RWPE1 (cell line): ENCODE measurements at places on chromosomes 1 and 21.
A peak's percentile ranks its signal among the peaks of the same experiment; 100 is the strongest.

- no peak for DNase-seq
Observed at GRCh38 chr21:45094412-45094811, 20.0 kb downstream of the ADARB1 start.

DNA sequence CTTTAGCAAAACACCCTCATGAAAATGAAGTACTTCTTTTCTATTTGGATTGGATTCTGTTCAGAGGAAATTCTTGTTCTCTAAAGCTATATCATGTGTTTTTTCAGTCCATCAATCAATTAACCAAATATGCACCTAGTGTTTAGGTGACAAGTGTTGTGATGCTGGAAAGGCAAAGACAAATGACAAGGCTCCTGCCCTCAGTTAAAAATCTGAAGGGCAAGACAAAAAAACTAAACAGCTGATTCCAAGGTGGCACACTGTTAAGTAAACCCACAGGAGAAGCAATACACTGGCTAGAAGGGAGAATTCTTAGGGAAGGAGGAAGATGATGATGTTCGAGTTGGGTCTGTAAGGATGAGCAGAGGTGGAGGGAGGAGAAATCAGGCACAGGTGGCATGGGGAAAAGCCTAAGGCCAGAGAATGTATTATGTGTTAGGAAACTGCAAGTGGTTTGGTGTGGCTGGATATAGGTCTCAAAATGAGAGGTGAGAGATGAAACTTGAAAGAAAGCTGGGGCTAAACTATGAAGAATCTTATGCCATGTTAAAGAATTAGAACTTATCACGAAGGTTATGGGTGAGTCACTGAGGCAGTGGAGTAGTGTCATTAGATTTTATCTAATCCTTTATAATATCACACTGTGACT is 51.8 kb upstream of the GFI1 start:
- no peak for DNase-seq

GRCh38 chr21:38241029-38241740 is 15.6 kb upstream of the KCNJ15 start:
- no peak for DNase-seq

GRCh38 chr1:17185485-17185860 is 19.5 kb upstream of the PADI1 start:
- no peak for DNase-seq

DNA sequence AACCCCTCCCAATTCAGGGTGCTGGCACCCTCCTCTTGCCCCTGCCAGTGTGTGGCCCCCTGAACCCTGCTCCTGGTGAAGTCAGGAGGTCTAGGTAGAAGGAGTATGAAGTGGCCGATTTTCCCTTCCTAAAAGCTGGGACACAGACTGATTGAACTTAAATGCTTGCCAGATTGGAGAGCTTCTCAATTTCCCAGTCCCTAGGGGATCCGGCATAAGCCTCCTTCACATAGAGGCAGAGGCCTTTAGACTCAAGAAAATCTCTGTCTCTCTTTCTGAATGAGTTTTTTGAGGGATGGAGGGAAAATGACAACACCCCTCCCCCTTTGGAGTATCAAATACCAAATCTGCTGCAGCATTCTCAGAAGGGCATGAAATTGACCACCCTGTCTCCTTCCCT is 51.5 kb downstream of the SYT2 start:
- no peak for DNase-seq

- no peak for DNase-seq
Observed at GRCh38 chr1:78543941-78544643, 53.3 kb downstream of the PTGFR start.

DNA sequence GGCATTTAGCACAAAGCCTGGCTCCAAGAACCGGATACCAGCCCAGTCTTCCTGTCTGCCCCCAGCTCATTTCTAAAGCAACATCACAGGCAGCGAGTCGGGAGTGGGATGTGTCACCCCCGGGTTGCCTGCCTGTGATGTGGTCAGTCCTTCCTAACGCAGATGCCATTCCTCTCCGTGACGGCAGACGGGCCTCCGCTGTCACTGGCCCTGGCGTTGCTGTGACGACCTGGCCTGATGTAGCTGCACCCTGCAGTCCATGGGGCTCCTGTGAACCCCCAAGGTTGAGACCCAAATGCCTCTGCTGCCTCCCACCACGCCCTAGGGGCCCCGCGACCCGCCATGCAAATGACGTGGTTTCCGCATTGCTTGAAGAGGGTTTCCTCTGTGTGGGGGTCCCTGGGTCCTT is 12.3 kb downstream of the TNFRSF1B start:
- DNase-seq, result no peak

DNA sequence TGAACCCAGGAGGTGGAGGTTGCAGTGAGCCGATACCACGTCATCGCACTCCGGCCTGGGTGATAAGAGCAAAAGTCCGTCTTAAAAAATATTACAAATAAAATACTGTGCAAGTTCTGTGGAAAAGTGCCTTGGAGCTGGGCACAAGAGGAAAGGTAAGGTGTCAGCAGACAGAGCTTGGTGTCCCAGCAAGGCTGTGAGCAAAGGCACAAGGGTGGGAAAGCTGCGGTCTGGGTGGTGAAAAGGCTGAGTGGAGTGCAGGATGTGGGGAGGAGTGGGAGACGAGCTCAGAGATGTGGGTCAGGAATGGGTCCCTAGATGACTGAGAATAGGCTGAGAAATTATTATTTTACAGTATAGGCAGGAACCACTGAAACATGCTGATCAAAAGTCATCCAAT is 150.6 kb downstream of the RHOU start:
- no peak for DNase-seq

- DNase-seq, result no peak
Observed at GRCh38 chr1:13916530-13916929, 216.5 kb downstream of the PRDM2 start.

- no peak for DNase-seq
Observed at GRCh38 chr1:228030451-228031201, 23.8 kb downstream of the WNT3A start.

GRCh38 chr1:88646476-88647248 is 37.4 kb upstream of the PKN2 start:
- DNase-seq, result no peak

DNA sequence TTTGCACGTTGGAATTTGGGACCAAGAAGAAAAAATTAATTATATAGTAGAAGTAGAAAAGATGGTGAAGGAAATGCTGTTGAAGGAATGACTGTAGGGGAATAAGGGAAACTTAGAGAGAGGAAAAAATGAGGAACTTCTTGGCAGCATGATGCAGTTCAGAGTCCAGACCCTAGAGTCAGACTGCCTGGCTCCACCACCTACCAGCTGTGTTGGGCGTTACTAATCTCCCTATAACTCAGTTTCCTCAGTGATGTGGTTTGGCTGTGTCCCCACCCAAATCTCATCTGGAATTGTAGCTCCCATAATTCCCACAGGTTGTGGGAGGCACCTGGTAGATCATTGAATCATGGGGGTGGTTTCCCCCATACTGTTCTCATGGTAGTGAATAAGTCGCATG is 1.3 kb upstream of the SELP start:
- no peak for DNase-seq

- peak; percentile 59 for DNase-seq
Observed at GRCh38 chr21:44800971-44801467, 601 bp downstream of the UBE2G2 start.

- no peak for DNase-seq
Observed at GRCh38 chr1:42822800-42823392, 5.7 kb upstream of the SVBP start.

DNA sequence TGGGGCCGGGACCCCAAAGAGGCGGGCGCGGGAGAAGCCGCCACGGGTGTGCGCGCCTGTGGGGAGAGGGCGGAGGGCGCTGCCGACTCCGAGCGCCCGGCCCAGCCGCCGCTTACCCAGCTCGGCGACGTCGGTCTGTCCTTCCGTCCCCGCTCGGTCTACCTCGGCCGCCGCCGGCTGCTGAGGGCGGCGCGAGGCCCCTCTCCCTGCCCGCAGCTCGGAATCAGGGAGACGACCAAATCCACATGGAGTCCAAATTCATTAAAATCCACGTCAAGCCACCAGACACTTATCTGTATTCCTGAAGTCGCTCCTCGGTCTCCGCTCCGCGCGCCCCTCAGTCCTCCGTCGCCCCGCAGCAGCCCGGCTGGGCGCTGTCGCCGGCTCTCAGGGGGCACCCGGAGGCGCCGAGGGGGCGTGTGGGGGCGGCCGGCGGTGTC is 637 bp downstream of the PLXNA2 start:
- no peak for DNase-seq

DNA sequence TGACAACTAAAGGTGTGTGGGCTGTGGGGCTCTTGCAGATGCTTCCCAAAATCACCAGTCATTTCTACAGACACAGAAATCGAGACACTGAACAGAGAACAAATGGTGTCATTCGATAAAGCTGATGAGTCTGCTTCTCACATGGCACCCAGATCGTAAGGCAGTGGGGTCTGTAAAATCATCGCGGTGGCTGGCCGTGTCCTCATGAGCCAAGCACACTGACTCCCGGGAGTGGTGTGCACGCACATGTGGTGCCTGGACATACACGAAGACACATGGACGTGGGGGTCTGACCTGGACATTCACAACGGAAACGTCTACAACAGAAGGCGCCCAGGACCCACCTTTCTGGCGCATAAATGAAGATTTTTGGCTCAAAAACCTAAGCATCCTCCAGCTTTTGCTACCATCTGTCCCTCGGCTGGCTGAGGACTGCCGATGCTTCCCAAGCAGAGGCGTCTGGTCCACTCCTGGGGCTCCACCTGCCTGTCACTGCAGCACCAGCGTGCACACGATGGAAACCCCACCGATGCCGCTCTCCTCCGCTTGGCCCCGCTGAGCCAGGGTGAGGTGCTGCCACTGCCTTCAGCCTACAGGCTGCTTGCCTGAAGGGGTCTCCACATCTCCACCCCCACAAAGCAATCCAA is 6.8 kb downstream of the SMIM1 start:
- no peak for DNase-seq

DNA sequence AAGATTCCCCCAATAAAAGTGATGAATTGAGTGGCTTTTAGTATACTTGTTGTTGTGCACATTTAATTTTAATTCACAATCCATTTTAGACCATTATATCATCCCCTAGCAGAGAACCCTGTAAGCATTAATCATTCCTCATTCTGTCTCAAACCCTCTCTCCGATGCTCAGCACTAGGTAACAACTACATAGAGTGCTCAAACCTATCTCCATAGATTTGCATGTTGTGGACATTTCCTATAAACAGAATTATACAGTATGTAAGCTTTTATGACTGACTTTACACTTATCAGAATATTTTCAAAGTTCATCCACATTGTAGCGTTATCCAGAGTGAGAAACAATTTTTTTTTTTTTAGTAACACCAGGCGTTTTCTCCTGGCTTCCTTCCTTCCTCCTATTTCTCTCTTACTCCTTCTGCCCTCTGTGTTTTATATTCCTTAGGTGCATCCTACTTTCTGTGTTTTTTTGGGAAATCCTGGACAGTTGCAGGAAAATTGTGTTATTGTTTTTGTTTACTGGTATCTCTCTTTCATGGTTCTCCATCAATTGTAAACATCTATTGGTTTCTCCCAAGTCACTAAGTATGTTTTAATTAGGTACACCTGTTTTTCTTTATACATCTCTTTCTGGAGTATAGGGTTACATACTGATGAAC is 1528.0 kb upstream of the TPTE start:
- DNase-seq, result no peak

DNA sequence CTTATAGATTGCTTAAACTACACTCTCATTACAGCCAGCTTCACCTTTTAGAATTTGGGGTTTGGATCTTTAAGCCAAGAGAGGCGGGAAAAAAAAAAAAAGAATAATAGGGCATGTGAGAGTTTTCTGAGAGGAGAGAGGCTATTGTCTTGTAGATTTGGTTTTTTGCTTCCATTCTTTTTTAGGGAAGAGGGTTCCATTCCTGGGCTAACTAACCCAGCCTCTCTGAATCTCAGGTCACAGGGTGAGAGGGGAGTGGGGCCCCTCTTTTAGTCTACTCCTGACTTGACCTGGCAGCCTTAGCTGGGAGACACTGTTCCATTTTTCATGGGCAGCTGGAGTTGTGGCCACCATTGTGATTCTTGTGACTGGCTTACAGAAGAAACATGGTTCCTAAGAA is 24.2 kb downstream of the PBX1 start:
- DNase-seq, result no peak

DNA sequence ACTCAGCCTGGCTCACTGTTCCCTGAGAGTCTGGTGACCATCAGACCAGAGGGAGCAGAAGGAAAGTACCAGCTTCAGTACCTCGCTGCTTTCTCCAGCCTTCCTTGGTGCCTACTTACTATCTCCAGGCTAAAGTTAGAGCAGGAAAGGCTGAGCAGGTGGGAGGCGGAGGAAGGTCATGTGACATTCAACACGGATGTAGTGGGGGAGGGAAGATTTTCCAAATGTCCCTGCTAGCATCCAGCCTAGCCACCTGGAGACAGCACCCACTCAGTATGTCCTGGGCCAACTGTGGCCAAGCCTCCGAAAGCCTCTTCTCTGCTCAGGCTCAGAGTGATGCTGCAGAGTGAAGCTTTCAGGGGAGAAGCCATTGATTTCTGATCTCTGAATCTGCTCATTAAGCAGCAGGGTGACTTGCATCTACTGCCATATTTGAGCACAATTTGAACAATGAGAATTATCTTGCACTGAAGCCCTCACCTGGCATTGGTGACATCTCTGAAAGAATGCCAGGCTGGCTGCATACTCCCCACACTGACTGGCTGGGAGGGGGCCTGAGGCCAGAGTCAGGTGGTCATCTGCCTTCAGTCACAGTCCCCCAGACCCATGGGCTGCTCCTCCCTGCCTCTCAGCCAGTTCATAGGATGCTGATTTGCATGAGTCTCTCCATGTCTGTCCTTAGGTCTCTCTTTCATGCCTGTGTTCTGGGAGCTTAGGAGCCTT is 86.2 kb downstream of the KCND3 start:
- DNase-seq, result no peak

- no peak for DNase-seq
Observed at GRCh38 chr1:77415579-77415978, 133.8 kb downstream of the AK5 start.

DNA sequence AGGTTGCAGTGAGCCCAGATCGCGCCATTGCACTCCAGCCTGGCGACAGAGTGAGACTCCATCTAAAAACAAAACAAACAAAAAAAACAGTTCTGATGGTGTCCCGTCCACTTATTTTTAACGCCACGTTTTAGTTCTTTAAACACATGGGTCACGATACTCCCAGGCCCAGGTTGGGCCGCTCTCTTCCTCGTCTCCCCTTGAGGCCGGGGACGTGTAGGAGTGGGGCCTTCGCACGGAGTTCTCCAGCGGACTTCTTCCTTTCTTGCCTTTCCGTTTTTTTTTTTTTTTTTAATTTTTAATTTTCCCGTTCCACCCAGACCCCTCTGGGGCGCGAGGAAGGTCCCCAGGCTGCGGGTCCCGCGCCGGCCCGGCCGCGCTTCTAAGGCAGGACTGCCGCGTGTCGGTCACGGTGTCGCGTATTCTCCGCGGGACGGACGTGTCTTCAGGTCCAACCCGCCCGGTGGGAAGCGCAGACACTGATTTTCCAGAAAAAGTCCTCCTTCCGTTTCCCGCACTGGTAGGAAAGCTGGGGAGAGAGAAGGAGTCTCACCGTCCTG is 47.5 kb upstream of the SLC19A1 start:
- no peak for DNase-seq
